ENCODE measurements at places on chromosomes 7 and 10.

- no peak for DNase-seq
Observed at GRCh38 chr10:17731331-17732020, 20.5 kb upstream of the TMEM236 start.

DNA sequence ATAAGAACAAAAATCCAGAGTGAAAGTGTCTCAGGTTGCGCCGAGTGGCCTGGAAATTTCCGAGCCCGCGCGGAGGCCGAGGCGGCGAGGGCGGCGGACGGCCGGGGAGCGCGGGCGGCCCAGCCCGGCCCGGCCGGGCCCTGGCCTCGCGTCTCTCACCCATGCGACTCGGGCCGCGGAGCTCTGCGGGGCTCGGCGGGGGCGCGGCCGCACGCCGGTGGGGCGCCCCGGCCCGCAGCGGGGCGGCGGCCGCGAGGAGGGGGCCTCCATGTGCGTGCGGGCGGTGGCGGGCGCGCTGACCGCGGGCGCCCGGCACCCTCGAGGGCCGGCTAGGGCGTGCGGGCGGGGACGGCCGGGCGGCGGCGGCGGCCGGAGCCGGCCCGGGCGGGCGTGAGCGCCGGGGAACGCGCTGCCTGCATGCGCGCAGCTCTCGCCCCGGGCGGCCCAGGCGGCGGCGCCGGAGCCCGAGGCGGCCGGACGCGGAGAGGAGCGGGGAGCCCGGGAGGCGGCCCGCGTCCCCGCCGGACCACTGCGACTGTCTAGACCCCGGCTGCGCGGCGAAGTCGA, 302 bp upstream of the EN2 start:
- DNase-seq: no peak

- DNase-seq: no peak
Observed at GRCh38 chr10:102552533-102552932, 48.8 kb downstream of the SUFU start.

- DNase-seq: no peak
Observed at GRCh38 chr10:124521429-124521871, 59.8 kb downstream of the LHPP start.

- DNase-seq: no peak
Observed at GRCh38 chr10:78528749-78529204, 495.1 kb downstream of the RPS24 start.

GRCh38 chr7:130650611-130651120, 17.9 kb downstream of the COPG2 start:
- no peak for DNase-seq

- no peak for DNase-seq
Observed at GRCh38 chr7:116518961-116519360, 5.9 kb upstream of the CAV1 start.

DNA sequence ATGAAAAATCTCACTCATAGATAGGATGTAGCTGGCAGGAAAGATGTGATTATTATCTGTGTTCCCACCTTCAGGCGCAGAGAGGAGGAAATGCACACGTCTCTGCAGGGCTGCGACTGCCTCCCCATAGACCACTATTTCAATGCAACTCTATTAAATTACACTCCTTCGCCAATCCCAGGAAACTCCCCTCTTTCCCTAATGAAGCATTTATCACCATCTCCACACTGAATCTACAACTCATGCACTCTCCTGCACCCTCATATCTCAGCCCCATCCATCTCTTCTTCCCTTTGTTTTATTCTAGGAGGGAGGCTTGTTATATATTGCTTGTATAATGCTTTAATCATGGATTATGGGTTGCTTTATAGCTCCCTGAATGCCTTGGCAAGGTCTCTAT, 101.8 kb upstream of the RELN start:
- DNase-seq: no peak

- no peak for DNase-seq
Observed at GRCh38 chr10:767794-768193, 78.3 kb upstream of the DIP2C start.

- no peak for DNase-seq
Observed at GRCh38 chr7:80721883-80722615, 83.6 kb downstream of the CD36 start.

DNA sequence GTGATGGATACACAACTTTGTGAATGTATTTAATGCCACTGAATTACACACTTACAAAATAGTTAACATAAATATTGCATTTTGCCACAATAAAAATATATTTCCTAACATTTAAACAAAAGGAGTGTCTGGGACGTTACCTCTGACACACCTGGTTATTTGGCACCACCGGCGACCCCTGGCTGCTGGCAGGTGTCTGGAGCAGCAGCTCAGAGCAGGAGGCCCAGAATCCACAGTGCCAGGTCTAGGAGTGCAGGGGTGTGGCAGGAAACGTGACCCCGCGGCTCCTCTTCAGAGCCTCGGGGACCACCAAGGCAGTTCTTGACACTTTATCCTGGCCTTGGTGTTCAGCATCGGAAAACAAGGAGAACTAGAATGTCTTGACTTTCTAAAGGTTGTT, 46.3 kb downstream of the MGMT start:
- no peak for DNase-seq

GRCh38 chr10:70315815-70316214, 32.0 kb upstream of the NPFFR1 start:
- no peak for DNase-seq

- no peak for DNase-seq
Observed at GRCh38 chr7:70082099-70082611, 483.9 kb downstream of the AUTS2 start.

- DNase-seq: no peak
Observed at GRCh38 chr7:93828260-93828659, 62.3 kb downstream of the TFPI2 start.

GRCh38 chr7:99128076-99128950, 15.6 kb downstream of the SMURF1 start:
- DNase-seq: no peak

GRCh38 chr10:113689057-113689456, 9.3 kb downstream of the CASP7 start:
- no peak for DNase-seq

DNA sequence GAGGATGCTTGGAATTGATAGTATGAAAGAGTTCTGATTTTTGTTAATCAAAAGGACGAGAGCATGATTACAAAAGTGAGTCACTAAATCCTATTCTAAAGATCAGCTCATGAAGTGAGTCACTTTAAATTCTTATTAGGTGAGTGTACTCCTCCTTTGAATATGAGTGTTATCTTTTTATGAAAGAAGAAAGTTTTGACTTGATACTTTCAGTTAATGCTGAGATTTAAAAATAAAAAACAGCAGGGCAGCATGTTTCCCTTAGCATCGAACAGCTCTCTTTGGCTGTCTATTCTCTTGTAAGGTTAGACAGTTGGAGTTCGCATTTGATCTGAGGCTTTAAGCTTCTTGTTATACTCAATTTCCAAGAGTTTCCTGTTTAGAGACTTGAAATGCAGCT, 222.0 kb downstream of the TWIST1 start:
- no peak for DNase-seq

DNA sequence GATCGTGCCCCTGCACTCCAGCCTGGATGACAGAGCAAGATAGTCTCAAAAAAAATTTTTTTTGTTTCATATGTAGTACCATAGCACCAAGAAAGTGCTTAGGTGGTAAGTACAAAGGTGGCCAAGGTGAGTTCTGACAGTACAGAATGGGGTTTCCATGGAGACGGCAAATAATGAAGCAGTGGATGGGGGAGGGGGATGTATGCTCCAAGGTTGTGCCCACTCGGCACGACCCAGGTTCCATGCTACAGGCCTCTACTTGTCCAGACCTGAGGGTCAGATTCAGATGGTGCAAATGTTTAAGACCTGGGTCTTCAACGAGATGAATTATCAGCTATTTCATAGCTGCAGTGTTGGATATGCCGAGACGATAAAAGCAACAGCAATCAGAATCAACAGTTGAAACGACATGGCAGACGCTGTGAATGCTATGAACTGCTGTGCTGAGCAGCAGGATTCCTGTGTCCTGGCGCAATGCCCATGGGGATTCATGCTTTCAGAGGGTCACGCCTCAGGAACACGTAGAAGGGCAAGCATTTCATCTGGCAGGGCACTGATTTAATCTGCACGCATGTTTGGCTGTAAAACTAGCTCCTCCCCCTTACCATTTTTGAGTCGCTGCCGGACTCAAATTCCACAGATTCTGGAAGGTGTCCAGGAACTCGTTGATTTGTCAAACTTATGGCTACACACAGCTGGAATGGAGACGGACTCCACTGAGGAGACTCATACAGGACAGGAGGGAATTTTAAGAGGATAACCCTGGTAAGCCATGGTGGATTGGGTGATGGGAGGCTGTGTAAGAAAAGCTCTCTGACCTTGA, 256.5 kb downstream of the FRMD4A start:
- DNase-seq: no peak

GRCh38 chr7:158129037-158130022, 458.3 kb downstream of the PTPRN2 start:
- no peak for DNase-seq

DNA sequence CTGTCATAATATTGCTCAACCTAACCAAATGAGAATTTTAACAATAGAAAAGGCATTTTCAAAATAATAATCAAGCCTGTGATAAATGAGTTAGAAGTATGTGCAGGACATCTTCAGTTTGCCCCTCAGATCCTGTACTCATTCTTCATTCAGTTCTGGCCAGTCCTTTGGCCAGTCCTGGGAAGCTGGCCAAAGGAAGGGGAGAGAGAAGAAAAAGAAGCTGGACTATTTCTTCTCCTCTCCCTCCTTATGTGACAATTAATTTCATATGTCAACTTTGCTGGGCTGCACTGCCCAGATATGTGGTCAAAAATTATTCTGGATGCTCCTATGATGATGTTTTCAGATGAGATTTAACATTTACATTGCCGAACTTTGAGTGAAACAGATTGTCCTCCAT, 31.6 kb upstream of the ITGB8 start:
- no peak for DNase-seq

Data from stimulated activated CD4-positive, alpha-beta T cell treated with anti-CD3 and anti-CD28 coated beads, Interleukin-15, amount 100 ng/mL, for 24 hours (primary cell).